ENCODE measurements at places on chromosomes 11 and 22.

- DNase-seq, result no peak
These were observed 548 bp downstream of the PYGM start for GRCh38 chr11:64759131-64759721.

- DNase-seq, result no peak
These were observed 169.7 kb downstream of the NXPE2 start for GRCh38 chr11:114848027-114848426.

DNA sequence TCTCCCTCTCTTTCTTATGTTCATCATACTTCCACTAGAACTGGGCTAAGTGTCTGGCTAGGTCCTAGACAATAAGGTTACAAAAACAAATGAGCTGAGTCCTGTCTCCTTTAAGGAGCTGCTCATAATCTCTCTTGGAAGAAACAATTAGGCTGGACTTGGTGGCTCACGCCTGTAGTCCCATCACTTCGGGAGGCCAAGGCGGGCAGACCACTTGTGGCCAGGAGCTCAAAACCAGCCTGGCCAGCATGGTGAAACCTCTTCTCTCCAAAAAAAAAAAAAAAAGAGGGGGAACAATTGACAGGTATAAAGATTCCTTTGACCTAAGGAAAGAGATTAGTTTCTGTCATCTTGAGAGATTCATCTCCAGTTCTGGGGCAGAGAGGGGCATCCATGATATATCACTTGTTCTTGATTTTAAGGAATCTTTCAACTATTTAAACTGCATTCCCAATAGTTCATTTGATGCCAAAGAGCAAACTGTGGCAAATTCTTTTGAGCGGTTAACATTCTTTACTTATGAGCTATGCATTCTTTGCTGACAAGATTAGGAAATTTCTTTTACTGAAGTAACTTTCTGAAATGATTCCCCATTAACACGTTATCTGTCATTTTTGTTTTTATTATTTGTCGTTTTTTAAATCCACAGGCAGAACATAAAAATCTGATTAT lies 125.5 kb downstream of the C11orf87 start:
- no peak for DNase-seq

DNA sequence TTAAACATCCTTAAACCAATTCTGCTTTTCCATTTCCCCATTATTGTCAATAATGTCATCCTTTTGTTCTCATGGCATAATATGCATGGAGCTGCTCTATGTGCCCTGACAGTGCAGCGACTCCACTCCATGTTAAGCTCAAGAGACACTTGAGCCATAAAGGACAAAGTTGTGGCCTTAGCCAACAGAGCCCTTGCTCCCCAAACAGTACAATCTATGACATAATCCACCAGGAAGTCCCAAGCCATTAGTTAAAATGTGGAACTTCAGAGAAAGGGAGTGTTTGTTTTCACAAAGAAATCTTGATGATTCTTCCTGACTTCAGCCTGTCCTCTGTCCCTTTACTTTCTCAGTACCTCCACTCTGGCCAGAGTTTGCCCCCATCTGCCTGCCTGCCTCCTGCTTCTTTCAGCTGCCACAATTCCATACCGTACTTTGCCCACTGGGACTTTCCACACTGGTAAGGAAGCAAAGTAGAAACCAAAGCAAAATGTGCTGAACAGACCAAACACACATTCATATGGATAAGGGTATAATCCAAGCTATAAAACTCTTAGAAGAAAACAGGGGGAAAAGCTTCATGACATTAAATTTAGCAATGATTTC lies 46.3 kb upstream of the ZC3H12C start:
- no peak for DNase-seq

DNA sequence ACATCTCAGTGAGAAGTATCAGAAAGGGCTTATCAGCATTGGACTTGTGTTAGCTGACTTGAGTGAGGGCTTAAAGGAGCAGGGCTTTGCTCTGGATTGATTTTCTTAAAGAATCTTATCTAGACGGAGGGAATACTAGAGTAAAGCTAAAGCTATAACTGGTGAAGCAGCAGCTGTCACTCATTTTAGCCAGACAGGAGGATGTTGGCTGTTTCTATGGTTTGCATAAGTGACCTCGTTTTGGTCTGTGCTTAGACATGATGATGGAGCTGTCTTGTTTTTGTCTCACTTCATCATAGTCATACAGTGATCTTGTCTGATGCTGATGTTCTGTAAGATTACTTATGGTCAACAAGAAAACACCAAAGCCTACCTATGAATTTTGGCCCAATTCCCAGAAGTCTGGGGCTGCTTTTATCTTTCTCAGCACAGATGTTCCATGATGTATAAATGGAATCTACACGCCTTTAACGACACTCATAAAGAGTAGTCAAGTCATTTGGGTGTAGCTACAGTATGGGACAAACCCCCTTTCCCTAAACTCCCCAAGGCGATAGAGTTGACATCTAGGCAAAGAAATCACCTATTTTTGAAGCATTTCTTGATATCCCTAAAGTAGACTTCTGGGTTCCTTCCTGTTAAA lies 77.5 kb upstream of the UCP3 start:
- no peak for DNase-seq

DNA sequence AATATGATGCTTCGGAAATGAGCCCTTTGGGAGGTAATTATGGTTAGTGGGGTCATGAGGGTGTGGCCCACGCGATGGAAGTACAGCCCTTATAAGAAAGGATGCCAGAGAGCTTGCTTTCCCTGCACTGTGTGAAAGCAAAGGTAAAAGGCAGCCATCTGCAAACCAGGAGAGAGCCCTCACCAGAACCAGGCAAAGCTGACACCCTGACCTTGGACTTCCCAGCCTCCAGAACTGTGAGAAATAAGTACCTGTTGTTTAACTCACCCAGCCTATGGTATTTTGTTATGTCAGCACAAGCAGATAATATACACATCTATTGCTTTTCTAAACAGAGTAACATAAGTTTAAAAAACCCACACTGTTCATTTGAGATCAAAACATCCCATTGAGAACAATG lies 50.7 kb downstream of the SYN3 start:
- no peak for DNase-seq

DNA sequence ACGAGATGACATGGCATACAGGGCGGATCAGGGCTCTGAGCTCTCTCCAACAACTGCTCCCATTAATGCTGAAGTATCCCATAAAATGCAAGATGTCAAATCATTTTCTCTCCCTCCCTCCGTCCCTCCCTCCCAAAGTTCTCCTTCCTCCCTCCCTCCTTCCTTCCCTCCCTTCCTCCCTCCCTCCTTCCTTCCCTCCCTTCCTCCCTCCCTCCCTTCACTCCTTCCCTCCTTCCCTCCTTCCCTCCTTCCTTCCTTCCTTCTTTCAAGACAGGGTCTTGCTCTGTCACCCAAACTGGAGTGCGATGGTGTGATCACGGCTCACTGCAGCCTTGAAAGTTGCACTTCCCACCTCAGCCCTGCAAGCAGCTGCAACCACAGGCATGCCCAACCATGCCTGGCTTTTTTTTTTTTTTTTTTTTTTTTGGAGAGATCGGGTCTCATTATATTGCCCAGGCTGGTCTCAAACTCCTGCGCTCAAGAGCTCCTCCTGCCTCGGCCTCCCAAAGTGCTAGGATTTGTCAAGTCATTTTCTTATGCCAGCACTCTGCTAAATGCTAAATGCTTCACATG lies 38.2 kb downstream of the TXN2 start:
- DNase-seq, result no peak

- DNase-seq, result peak; percentile 31
These were observed at the start of gene KCNC1 for GRCh38 chr11:17734418-17734911. Gene KCNC1 (plus strand): TSS chr11:17734781. CDS start chr11:17736003, 1,222 bp downstream.

DNA sequence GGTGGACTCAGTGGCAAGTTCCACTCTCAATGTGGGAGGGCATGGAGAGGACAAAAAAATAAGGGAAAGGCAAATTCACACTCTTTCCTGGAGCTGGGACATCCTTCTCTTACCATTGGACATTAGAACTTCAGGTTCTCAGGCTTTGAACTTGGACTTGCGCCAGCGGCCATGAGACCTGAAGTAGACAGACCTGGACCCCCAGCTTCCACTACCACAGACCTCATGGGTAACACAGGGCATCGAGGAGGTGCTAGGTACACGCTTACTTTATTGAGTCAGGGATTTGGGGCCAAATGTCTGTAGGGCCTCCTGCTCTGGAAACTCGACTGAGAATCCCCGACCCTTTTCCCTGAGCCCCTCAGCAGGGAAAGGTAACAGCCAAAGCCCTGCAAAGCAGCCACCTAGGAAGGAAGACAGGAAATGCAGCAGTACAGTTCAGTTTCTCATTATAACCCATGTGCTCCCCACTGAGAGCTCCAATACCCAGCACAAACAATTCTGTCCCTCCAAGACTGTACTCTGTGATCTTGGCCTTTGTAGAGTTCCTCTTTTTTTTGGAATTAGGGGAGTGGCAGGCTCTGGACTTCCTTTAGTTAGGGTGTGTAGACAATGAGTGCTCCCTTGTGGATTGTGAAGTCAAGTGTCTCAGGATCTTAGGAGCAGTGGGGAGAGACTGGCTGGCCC lies 5.7 kb downstream of the CHRNA10 start:
- no peak for DNase-seq

- no peak for DNase-seq
These were observed 17.2 kb upstream of the SYT13 start for GRCh38 chr11:45303316-45303715.

DNA sequence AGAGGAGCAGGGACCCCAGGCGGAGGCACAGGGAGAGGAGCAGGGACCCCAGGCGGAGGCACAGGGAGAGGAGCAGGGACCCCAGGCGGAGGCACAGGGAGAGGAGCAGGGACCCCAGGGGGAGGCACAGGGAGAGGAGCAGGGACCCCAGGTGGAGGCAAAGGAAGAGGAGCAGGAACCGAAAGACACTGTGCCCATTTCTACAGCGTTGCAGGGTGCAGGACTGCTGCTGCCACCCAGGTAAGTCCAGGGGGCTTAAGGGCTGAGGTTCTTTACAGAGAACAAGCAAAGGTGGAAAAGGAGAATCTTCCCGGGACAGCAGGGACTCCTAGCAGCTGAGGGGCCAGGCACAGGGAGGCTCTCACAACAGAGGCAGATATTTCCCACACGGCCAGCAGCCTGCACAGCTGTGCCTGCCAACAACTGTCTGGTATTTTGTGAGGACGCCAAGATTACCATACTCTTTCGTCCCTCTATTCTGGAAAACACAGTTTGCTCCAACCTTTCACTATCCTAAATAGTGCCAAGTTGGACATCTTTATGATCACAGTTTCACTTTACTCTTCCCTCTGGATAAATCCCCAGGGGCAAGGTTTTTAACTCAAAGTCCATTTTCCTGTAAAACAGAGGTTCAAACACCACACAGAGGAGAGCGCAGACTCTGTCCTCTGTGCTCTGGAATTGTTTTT lies 39.4 kb downstream of the SHANK2 start:
- DNase-seq, result no peak

GRCh38 chr11:86335131-86335767 lies 33.2 kb downstream of the HIKESHI start:
- DNase-seq, result no peak

GRCh38 chr11:110798201-110798900 lies 86.1 kb upstream of the ARHGAP20 start:
- no peak for DNase-seq

DNA sequence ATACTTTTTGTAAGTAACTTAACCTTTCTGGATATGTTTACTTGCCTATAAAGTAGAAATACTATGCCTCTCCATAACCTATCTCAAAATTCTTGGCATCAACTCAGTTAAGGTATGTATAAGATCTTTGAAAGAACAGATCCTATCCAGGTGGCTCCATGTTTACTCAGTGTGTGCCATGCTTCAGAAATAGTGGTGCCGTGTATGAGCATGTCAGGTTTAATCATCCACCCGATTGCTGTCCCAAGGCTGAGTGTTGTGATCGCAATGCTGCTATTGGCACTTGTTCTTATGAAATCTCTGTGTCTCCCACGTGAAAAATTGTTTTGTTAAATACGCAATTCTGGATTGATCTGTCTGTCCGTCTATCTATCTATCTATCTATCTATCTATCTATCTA lies 85.9 kb upstream of the SNX19 start:
- no peak for DNase-seq

Data from NCI-H748 treated with DMSO at 0.1 percent for 48 hours (cell line).